Stimulated activated CD4-positive, alpha-beta T cell treated with anti-CD3 and anti-CD28 coated beads, TNF-alpha, amount 100 ng/mL, for 1 hour (primary cell): ENCODE measurements at places on chromosomes 5 and 9.

- DNase-seq, result no peak
Observed at GRCh38 chr9:121743441-121744001, 92.1 kb downstream of the DAB2IP start.

- no peak for DNase-seq
Observed at GRCh38 chr9:11319538-11319937, 706.7 kb upstream of the PTPRD start.

- no peak for DNase-seq
Observed at GRCh38 chr5:73969195-73970036, 343.4 kb downstream of the ARHGEF28 start.

- DNase-seq, result no peak
Observed at GRCh38 chr9:78607853-78608252, 310.9 kb downstream of the PSAT1 start.

DNA sequence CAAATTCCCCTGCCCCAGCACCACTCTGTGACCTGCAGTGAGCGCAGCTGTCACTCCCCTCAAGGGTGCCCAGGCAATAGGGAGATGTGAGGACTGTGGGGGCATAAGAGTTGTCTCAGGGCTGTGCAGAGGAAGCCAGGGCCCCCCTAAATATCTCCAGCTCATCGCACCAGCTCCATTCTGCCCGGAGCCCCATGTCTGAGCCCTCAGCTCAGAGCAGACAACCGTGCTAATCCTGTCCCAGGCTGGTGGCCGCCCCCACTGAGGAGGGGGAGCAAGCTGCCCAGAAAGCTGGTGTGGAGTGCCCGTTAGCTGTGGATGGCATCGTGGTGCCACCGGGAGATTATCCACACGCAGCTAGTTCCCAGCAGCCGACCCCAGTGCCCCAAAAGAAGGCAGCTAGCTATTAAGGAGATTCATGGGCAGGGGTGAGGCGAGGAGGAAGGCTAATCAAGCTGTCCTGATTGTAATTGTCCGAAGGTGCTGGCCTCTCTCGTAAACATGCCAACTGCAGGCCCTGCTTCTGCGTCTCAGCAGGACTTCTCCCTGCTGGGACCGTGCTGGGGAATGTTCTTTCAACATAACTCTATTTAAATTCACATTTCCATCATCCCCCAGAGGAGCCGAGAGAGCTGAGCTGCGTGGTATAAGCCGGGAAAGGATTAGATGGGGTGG, 17.0 kb upstream of the FIBCD1 start:
- no peak for DNase-seq

- DNase-seq, result no peak
Observed at GRCh38 chr9:96242811-96243210, 59.2 kb downstream of the HSD17B3 start.

- no peak for DNase-seq
Observed at GRCh38 chr5:103433211-103433610, 129.4 kb downstream of the NUDT12 start.

DNA sequence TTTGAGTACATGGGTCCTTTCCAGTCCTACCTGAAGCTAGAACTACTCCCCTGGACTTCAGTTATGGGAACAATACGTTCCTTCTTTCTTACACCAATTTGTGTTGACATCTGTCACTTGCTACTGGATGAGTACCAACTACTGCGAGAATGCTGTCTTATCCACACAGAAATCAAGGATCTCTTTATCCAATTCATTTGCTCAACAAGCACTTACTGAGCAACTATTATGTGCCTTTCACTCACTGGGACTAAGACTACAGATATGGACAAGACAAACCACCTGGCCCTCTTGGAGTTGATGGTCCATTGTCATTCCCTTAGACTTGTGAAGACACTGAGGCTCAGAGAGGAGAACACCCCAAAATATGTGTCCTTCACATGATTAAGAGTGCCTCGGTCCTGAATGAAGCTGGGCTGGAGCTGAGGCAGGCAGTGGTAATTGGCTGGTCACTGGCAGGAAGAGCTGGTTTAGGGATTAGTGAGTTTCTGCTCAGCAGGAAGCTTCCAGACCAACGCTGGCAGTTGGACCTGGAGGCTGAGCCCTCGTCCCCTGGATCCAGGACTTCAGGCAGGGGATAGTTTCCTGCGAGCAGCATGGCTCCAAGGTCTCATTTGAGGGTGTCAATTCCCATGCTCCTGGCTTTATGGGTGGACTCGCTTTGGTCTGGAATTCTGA, 8.4 kb upstream of the ARSI start:
- no peak for DNase-seq

- no peak for DNase-seq
Observed at GRCh38 chr5:59125011-59125961, 542.4 kb downstream of the RAB3C start.

GRCh38 chr5:124536333-124536732, 210.1 kb downstream of the ZNF608 start:
- no peak for DNase-seq

DNA sequence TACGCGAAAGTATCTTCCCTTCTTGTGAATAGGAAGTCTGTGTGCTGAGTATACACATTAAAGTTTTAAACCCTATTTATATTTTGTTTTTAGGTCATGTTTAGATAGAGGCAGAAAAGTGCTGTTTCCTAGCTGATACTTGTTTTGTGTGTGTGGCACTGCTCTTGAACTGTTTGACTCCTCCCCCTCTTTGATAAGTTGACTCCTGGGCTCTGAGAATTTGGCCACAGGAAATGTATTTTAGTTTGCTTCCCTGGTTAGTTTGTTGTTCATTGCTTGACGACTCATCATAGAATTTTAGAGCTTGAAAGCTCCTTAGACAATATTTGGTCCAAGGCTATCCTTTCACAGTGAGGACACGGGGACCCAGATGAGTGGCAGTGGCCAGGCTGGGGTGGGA, 2.0 kb upstream of the CDC14B start:
- DNase-seq, result no peak

DNA sequence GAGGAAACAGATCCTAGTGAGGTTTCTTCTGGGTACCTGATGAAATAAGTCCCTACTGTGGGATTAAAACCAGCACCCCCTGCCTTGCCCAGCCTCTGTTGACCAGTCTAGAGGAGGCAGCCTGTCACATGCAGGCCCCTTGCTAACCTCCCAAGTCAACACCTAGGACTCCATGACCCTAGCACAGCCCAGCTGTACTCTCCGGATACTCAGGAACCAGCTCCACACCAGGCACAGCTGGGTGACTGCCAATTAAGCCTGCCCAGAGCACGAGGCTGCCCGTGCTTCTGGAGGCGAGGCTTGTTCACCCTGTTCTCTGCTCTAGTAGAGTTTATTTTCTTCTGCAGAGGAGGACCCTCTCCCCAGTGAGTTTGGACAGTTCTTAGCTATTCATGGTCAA, 92.5 kb downstream of the SNX24 start:
- DNase-seq, result no peak

GRCh38 chr5:143570989-143571388, 167.5 kb upstream of the NR3C1 start:
- DNase-seq, result no peak

DNA sequence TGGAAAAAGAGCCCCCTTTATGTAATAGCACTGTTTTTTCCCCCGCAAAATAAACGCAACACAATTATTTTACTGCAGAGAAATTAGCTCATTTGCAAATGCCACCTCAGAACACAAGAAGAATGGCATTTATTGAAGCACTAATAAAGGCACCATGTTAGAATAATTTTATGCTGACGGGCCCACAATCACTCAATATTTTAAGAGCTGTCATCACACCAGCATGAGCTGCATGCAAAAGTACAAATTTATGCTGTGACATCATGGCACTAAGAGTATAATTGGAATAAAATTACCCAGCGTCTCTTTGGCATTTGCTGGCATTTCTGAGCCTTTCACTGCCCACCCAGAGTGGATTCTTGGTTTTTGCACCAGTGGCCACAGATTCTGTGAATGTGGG, 364.6 kb downstream of the TLE4 start:
- no peak for DNase-seq

DNA sequence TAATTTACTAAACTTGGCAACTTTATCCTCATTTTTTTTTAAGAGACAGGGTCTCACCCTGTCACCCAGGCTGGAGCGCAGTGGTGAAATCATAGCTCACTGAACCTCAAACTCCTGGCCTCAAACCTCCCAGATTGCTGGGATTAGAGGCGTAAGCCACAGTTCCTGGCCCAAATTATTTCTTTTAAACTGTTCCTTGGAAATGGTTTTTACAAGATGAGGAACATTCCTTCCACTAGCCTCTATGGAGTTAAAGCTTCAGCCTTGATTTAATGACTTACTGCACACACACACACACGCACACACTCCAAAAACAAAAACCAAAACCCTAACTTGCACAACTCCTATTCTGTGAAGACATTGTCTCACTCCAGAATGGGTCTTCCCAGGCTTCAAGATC, 77.2 kb upstream of the TARS1 start:
- DNase-seq, result no peak

- no peak for DNase-seq
Observed at GRCh38 chr9:85212887-85213286, 528.9 kb downstream of the AGTPBP1 start.

DNA sequence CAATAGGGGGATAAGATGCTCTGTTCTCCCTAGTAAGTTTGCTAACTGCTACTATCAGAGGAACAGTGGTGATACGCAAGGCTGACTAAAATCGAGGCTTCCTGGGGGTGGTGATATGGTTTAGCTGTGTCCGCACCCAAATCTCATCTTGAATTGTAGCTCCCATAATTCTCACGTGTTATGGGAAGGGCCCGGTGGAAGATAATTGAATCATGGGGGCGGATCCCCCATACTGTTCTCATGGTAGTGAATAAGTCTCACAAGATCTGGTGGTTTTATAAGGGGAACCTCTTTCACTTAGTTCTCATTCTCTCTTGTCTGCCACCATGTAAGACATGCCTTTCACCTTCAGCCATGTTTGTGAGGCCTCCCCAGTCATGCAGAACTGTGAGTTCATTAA, 135.1 kb downstream of the LHFPL2 start:
- no peak for DNase-seq

DNA sequence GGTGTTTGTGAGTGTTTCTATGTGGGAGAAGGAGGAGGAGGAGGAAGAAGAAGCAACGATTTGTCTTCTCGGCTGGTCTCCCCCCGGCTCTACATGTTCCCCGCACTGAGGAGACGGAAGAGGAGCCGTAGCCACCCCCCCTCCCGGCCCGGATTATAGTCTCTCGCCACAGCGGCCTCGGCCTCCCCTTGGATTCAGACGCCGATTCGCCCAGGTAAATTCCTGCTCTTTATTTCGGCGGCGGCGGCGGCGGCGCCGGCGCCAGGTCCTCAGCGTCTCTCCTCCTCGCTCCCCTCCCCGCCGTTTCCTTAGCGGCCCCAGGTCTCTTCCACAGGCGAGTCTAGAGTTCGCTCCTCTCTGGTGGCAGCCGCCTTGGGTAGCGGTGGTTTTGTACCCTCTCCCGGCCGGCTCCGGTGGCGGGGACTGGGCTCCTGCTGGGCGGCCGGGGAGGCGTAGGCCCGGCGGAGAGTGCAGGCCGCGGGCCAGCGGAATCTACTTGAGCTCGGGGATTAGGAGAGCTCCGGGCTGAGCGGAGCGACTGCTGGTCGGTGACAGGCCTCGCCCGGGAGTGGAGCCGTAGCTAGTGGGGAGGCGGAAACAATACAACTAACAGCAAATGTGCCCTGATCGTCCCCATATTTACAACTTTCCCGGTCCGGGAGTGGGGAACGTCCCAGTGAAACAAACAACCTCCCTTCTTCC, 547 bp downstream of the NIPBL start:
- peak; percentile 25 for DNase-seq

- DNase-seq, result no peak
Observed at GRCh38 chr5:68440245-68440644, 224.7 kb downstream of the PIK3R1 start.
